ENCODE measurements at places on chromosomes 12 and 14.
A peak's percentile ranks its signal among the peaks of the same experiment; 100 is the strongest.

DNA sequence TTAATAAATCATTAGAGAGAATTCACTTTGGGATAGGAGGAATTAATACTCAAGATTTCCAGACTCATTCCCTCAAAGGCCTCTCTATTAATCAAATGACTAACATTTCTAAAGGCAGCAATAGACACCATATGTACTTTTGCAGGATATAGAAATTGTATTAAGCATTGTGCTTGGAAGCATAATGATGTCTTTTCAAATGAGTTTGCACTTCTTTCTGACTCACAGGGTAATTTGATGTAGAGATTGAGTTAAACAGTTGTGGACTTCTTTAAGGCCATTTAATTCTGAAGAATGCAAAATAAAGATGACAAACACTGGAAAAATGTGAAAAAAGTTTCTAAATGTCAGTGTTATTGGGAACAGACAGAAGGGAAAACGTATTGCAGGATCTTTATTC, 63.4 kb upstream of the CSRP2 start:
- no peak for DNase-seq

DNA sequence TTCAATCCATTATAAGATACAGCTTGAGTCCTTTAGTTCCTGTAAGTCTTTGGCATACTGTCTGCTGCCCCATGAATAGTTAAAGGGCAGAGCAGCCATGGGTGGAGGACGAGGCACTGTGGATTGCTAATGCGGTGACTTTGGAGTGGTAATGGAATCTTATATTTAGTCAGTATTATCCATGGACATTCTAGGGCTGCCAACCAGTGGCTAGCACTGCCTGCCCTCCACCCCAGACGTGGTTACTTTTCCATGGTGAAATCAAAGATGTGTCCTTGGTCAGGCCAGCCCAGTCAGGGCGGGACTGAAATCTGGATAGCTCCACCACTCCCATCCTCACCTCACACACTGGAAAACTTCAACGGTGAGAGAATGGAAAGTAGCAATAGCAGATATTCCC, 2.3 kb downstream of the TTC9 start:
- no peak for DNase-seq

DNA sequence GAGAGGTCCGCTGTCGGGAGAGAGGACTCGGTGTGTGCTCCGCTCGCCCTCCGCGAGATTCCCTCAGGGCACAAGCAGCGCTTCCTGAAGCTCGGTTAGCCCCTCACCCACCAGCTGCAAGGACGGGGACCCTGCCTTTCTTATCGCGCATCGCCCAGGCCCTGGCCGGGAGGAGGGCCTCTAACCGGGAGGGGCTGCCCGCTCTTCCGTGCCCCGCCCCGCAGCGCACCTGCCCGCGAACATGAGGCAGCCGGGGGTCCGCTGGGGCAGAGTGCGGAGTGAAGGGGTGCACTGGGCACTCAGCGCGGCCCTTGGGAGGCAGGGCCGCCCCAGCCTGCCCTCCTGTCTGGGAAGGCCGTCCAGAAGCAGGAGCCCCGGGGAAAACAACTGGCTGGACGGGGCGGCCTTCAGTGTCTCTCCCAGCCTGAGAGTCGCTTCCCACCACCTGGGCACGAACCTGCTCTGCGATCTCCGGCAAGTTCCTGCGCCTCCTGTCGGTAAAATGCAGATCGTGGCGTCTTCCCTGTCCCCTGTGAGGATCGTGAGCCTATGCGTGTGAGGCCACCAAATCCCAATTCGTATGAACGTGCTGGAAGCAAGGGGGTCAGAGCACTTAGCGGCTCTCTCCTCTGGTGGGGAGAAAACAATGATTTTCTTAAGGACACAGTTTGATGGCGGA, 28.0 kb upstream of the ADIPOR2 start:
- peak; percentile 66 for DNase-seq

DNA sequence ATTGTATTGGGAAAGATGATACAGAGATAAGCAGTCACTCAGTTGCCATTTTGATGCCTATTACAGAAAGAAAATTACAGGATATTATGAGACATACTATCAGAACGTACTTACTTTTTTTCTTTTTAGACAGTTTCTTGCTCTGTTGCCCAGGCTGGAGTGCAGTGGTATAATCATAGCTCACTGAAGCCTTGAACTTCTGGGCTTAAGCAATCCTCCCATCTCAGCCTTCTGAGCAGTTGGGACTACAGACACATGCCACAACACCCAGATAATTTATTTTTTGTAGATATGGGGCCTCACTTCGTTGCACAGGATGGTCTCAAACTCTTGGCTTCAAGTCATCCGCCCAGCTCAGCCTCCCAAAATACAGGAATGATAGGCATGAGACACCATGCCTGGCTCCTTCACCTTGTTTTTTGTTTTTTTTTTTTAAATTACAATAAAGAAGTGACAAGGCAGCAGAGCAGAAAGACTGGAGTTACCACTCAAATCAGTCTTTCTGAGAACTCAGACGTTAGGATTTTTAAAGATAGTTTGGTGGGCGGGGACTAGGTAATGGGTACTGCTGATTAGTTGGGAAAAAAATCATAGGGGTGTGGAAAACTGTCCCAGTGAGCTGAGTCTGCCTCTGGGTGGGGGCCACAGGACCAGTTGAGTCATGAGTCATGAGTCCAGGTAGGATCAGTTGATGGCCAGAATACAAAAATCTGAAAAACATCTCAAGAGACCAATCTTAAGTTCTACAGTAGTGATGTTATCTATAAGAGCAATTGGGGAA, 11.5 kb upstream of the CPM start:
- no peak for DNase-seq

DNA sequence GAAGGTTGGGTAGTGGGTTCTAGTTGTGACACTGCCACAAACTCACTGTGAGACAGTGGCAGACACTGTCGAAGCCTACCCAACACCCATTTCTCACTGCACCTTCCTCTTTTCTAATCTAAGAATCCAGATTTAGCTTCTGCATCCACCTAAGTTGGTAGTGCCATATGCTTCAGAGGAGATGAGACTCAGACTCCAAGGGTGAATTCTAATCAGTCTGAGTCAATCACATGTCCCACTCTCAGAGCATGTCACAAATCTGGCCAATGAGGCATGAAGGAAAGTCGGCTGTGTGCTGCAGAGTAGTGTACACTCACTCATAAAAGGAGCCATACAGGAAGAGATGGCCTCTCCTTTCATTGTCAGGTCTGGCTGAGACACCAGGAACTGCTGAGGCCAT, 102.1 kb upstream of the RAP1B start:
- no peak for DNase-seq

GRCh38 chr14:98321841-98322240, 950.2 kb downstream of the BCL11B start:
- DNase-seq, result no peak

DNA sequence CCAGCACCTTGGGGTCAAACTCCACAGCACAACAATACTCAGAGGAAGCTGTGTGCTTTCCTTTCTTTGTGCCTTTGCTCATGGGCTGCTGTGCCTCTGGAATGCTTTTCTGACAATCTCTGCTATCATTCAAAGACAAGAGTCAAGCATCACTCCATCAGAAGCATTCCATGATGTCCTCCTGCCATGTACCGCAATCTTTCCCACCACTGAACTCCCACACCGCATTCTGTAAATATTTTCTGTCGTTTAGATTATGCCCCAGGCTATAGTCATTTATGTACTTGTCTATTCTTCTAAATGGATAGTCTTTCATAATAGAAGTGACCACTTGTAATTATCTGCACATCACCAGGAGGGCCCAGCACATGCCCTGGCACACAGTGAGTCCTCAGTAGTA, 327.8 kb downstream of the PDZRN4 start:
- DNase-seq, result no peak

GRCh38 chr14:95272057-95272456, 47.7 kb downstream of the CLMN start:
- DNase-seq, result no peak

DNA sequence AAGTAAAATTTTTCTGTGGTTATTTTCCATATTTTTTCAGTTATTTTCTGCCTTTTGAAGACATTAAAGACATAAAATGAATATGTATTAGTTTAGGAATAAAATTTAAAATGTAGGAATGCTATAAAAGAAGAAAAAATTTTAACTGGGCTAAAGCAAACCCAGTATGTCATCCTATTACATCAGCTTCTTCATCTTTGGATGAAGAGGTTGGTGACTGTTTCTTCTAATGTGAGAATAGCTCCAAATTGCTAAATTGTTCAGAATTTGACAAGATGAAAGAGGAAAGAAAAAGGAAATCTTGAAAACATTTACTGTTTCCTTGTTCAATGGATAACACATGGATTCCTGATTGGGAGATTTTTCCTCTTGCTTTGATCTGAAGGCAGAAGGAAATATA, 52.7 kb upstream of the PZP start:
- no peak for DNase-seq

DNA sequence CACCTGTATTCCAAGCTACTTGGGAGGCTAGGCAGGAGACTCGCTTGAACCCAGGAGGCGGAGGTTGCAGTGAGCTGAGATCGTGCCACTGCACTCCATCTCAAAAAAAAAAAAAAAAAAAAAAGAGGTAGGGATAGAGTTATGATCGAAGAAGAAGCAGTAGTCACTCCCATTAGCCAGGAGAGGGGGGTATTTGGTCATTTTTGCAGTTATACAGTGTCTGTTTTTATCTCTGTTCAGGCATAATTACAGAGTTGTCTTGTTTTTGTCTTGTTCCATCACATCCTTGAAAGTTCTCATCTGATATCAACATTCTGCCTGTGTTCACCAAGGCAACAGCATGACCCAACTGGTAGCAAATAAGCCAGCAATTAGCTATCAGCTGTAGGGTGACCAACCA, 98.5 kb upstream of the TMPO start:
- DNase-seq, result no peak

DNA sequence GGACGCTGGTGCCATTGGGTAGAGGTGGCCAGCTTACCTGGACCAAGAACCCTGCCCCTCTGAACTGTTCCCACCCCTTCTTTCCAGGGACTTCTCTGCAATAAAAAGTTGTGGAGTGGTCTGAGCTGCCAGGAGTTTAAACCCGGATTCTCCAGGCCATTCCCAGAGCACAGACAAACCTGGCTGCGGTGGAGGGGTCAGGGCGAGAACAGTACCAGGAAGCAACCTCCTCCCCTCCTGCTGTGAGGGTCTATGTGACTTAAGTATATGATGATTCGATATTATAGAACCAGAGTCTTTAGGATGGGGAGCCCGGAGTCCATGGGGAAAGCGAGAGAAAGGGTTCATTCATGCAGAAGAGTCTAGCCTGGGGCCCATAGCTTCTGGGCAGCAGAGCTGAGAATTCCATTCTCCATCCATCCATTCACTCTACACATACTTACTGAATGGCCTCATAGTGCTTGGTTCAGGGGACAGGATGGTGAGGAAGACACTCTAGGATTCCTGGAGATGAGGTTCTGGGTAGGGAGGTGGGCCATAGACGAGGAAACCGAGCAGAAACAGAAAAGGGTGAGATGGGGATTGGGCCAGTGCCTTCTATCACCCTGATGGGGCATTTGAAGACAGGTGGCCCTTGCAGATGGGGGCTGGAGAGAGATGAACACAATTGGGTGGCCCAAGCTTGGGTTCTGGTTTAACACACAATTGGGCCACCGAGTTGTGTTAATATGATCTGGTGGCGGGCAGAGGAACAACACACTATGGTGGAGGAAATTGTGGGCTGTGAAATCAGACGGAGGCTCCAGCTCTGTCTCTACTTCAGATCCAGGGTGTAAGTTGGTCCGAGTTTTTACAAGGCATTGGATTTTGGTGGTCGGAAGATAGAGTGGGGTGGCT, 5.2 kb downstream of the KRT86 start:
- no peak for DNase-seq
